ENCODE measurements at places on chromosomes 5 and 9.

- DNase-seq, result no peak
Measured at GRCh38 chr9:33117796-33118195, 41.3 kb upstream of the SMU1 start.

GRCh38 chr5:10222326-10222725 lies 27.4 kb downstream of the ATPSCKMT start:
- no peak for DNase-seq

- DNase-seq, result no peak
Measured at GRCh38 chr5:112415552-112415951, 3.5 kb downstream of the EPB41L4A start.

GRCh38 chr5:16935231-16936149 lies 598 bp downstream of the MYO10 start:
- peak; percentile 21 for DNase-seq

GRCh38 chr5:132661231-132662003 lies 3.4 kb downstream of the IL13 start:
- no peak for DNase-seq

DNA sequence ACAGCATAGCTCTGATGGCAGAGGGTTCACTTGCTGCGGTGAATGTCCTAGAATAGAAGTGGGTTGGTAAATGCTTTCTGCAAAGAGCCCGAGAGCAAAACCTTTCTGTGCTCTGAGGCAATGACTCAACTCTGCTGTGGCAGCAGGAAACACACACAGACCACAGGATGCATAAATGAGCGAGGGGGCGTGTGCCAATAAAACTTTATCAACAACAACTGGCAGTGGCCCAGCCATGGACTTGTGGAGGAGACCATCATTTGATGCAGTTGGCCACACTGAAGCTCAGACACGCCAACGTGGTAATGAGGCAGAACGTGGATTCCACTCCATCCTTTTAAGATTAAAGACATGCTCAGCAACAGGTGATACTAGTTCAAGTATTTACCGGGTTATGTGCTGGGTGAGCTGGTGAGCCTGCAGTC lies 6.8 kb downstream of the MRPL36 start:
- DNase-seq, result peak; percentile 95

- DNase-seq, result no peak
Measured at GRCh38 chr5:88940713-88941112, 57.7 kb upstream of the MEF2C start.

GRCh38 chr5:105554568-105555169 lies 1992.1 kb upstream of the NUDT12 start:
- DNase-seq, result no peak

DNA sequence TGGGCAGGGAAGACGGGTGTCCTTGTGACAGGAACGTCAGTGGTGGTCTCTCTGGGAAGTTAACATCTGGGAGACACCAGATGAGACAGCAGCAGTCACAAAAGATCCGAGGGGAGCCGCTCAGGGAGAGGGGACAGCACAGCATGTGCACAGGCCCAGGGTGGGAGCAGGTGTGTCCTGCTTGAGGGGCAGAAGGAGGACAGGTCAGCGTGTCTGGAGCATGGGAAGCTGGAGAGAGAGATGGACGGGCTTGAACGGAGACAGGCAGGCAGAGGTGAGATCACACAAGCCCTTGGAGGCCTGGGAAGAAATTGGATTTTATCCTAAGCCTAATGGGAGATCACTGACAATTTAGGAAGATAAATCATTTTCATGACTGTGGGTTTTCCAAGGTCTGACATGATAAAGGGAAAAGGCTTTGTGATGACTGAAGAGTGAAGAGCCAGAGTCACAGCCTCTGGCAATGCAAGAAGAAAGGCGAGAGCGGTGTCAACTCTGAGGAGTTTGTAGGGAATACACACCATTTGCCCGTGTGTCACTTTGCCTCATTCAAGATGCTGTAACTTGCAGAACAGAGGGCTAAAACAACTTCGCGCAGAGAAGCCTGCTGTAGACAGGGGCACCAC lies 88.3 kb downstream of the FSTL4 start:
- DNase-seq, result no peak

DNA sequence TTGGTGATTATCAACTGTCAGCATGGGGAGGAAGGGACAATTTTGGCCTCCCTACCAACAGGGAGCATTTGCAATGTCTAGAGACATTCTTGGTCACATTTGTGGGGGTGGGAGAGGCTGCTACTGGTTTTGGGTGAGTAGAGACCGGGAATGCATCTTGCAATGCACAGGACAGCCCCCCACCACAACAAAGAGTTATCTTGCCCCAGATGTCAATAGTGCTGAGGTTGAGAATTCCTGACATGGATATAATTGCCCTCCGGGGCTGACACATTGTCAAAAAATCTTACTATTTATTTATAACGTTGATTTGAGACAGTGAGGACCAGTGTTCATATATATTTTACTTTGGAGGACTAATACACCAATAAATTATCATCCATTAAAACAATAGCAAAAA lies 316.1 kb downstream of the PSAT1 start:
- DNase-seq, result no peak

GRCh38 chr5:149641600-149641999 lies 60.3 kb downstream of the ARHGEF37 start:
- DNase-seq, result no peak

GRCh38 chr5:24407466-24407865 lies 237.3 kb downstream of the CDH10 start:
- DNase-seq, result no peak

- no peak for DNase-seq
Measured at GRCh38 chr9:130977811-130978221, 31.2 kb upstream of the LAMC3 start.

- no peak for DNase-seq
Measured at GRCh38 chr9:106637486-106637885, 225.5 kb upstream of the ZNF462 start.

GRCh38 chr9:123812984-123813383 lies 116.9 kb downstream of the DENND1A start:
- DNase-seq, result no peak

GRCh38 chr5:102794677-102795331 lies 39.7 kb downstream of the PAM start:
- no peak for DNase-seq

- no peak for DNase-seq
Measured at GRCh38 chr5:16864631-16865131, 71.4 kb downstream of the MYO10 start.

GRCh38 chr5:93611273-93611975 lies 28.4 kb downstream of the NR2F1 start:
- no peak for DNase-seq

GRCh38 chr5:141342773-141343172 lies 856 bp upstream of the PCDHGA3 start:
- no peak for DNase-seq

DNA sequence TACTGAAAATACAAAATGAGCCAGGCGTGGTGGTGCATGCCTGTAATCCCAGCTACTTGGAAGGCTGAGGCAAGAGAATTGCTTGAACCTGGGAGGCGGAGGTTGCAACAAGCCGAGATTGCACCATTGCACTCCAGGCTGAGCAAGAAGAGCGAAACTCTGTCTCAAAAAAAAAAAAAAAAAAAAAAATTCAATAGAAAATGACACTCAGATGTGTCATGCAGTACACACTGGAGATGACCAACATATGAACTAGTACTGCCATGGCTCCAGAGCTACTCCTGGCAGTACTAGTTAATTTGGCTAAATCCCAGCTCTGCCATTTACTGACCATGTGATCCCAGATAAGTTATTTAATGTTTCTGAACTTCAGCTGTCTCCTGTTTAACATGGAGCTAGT lies 7.3 kb downstream of the ATOX1 start:
- no peak for DNase-seq

Measured in activated CD4-positive, alpha-beta T cell treated with anti-CD3 and anti-CD28 coated beads, Interleukin-2, Interleukin-6, amounts not matched to agents 100 ng/mL and 50 ng/mL, durations not matched to agents 16 hours and 8 hours (primary cell).